Fibroblast of skin of back (primary cell): ENCODE measurements at places on chromosomes 3 and 15.

DNA sequence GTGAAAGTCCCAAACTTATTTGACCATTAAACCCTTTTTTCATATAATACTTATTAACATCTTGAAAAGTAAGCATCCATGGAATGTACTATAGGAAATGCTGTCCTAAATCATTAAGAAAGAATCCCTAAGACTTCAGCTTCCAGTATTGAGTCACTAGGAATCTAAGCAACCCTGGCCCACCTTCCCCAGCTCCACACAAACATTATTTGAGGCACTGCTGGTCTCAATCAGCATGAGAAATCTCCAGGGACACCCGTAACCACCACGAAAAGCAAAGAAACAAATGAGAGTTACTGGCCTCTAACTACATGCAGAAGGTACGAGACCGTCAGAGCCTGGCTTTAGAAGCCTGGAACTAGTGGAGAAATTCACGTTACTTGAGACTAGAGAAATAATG lies 68.2 kb downstream of the POLQ start:
- peak; percentile 89 for DNase-seq

- no peak for DNase-seq
Measured at GRCh38 chr3:72176537-72177041, 391.6 kb upstream of the PROK2 start.

DNA sequence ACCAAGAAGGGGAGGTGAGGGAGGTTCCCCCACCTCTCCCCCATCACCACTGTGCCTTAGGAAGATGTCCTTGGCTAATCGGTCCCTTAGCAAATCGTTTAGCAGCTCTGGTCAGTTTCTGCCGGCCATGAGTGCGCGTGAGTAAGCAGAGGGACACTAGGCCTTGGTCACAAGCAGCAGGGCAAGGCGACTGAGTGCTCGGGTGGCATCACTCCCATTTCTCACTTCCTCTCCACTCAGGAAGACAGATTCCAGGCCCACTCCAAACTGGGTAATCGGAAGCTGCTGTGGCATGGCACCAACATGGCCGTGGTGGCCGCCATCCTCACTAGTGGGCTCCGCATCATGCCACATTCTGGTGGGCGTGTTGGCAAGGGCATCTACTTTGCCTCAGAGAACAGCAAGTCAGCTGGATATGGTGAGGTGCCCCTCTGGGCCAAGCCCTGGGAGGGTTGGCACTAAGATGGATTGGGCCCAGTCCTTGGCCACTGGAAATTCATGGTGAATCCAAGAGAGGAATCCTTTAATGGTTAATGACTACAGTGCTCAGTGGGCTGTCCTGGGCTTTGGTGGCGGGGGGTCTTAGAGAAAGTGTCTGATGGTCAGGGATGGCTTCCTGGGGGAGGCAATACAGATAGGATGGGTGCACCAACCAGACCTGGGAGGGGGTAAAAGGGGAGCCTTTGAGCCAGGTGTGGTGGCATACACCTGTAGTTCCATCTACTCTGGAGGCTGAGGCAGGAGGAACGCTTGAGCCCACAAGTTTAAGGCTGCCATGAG lies 4.0 kb downstream of the PARP3 start:
- no peak for DNase-seq

DNA sequence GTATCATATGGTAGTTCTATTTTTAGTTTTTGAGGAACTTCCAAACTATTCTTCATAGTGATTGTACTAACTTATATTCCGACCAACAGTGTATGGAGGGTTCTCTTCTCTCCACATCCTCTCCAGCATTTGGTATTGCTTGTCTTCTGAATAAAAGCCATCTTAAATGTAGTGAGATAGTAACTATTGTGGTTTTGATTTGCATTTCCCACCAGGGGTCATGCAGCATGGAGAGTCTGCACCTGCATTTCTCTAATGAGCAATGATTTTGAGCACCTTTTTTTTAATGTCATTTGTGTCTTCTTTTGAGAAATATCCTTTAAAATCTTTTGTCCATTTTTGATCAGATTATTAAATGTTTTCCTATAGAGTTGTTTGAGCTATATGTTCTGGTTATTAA lies 718.5 kb downstream of the ZBBX start:
- DNase-seq = no peak

DNA sequence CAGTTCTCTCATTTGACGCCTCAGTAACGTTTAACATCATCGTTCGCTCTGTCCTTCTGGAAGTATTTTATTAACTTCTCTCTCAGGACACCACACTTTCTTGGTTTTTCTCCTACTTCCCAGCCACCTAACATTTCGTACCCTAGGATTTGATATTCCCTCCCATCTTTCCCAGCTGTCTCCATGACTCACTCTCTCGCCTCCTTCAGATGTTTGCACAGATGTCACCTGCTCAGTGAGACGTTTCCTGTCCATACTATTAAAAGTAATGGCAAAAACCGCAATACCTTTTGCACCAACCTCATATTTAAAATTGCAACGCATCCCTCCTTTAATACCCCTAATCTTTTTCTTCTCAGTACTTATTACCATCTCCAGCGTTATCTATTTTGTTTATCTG lies 62.1 kb upstream of the SPRED1 start:
- no peak for DNase-seq

- DNase-seq = peak; percentile 29
Measured at GRCh38 chr3:16362770-16363169, 97.8 kb downstream of the OXNAD1 start.

GRCh38 chr3:46484388-46484787 lies 13.4 kb upstream of the RTP3 start:
- DNase-seq = no peak

- DNase-seq = peak; percentile 83
Measured at GRCh38 chr3:8500319-8500988, 1.2 kb upstream of the LMCD1 start.

GRCh38 chr3:132643366-132643765 lies 16.2 kb downstream of the ACAD11 start:
- no peak for DNase-seq

DNA sequence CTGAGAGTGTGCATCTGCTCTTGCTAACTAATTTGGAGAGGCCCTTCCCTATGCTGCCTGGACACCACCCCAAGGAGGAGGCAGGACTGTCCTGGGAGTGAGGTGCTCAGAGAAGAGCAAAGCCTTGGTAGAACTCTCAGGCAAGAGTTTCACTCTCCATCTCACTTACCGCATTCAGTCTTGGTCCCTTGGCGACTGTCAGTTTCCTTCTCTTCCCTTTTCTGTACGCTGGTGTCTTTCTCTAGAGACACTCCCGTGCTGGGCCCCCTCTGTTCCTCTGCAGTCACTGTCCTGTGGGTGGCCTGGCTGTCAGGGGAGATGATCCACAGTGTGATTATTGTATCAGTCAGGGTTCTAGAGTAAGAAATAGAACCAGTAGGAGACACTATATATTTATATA lies 44.0 kb downstream of the IDH2 start:
- no peak for DNase-seq

DNA sequence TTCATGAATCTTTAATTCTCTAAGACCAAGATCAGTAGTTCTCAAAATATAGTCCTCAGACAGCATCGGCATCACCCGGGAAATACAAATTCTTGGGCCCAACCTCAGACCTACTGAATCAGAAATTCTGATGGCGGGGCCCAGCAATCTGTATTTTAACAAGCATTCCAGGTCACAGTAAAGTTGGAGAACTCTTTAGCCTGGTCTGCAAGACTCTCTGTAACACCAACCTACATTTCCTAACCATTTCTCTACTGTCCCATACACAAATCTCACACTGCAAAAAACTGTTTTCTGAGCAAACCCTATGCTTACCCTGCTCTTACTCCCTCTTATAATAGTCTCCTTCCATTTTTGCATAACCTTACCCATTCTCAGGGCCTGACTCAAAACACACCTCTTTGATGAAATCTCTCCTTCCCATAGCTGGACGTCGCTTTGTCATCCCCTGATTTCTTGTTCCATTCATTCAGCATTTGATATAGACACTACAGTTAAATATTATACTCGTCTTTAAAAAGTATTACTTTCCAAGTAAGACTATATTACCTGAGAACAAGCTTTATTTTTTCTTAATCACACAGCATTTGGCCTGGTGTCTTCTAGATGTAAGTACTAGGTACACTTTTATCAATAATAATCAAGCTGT lies 83.3 kb upstream of the MYO5C start:
- no peak for DNase-seq

DNA sequence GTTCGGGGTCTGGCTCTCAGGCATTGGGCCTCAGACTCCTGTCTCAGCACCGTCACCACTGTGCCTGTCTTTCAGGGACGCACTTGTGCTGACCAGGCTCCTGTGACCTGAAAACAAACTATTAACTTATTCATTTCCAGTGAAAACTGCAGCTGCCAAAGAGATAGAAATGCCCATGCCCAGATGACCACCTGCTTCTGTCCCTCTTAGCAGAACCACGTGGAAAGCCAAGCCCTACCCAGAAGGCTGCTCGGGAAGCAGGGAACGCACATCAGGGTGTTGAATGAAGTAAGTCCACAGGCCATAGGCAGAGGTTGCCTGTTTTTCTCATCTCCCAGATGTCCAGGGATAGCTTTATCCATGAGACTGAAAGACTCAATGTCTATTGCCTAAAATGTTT lies 219.3 kb downstream of the EBLN2 start:
- DNase-seq = no peak

GRCh38 chr3:35745351-35745750 lies 106.0 kb downstream of the ARPP21 start:
- DNase-seq = no peak

- DNase-seq = no peak
Measured at GRCh38 chr3:102176333-102177050, 258.3 kb upstream of the ZPLD1 start.

DNA sequence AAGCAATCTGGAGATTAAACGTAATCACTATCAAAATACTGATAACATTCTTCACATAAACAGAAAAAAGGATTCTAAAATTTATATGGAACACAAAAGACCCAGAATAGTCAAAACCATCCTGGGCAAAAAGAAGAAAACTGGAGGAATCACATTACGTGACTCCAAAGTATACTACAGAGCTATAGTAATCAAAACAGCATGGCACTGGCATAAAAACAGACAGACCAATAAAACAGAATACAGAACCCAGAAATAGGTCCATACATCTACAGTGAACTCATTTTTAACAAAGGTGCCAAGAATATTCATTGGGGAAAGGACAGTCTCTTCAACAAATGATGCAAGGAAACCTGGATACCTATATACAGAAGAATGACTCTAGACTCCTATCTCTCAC lies 621.9 kb upstream of the CCDC54 start:
- no peak for DNase-seq

GRCh38 chr3:126431103-126431534 lies 36.4 kb downstream of the CFAP100 start:
- DNase-seq = no peak

GRCh38 chr15:37452498-37452897 lies 352.1 kb upstream of the MEIS2 start:
- DNase-seq = no peak

DNA sequence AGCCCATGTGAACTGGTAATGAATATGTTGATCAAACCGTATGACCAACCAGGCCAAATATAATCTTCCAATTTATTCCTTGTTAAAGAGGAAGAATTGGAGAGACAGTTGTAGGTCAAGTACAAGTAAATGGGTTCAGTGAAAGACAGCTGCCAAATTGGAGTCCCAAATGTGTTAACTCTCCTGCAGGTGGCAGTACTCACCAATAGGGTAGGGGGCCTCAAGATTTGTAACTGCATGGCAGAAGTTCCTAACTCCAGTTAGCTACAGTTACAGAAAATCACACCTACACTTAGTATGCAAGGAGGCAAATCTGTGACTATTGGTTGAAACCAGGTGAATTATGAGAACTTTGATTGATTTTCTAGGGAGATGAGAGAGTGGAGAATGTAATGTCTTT lies 278.0 kb downstream of the ZBBX start:
- DNase-seq = no peak

DNA sequence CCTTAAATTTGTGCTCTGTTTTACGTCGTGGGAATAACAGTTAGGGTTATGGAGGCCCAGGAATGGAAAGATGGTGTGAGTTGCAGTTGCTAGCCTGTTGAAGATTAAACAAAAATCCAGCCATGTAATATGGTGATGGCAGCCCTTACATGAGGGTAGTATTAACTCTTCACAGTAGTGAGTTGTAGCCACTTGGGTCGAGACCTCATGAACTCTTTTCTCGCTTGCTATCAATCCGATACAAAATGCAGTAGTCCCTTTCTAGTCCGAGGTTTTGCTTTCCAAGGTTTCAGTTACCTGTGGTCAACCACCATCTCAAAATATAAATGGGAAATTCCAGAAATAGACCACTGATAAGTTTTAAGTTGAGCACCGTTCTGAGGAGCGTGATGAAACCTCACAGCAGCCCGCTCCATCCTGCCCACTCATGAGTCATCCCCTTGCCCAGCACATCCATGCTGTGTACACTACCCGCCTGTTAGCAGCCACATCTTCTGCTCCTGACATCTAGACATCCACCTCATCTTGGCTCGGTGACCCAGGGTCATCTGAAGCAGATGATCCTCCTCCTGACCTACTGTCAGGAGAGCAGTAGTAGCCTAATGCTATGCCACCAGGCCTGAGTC lies 177.9 kb downstream of the CDIN1 start:
- DNase-seq = peak; percentile 7

DNA sequence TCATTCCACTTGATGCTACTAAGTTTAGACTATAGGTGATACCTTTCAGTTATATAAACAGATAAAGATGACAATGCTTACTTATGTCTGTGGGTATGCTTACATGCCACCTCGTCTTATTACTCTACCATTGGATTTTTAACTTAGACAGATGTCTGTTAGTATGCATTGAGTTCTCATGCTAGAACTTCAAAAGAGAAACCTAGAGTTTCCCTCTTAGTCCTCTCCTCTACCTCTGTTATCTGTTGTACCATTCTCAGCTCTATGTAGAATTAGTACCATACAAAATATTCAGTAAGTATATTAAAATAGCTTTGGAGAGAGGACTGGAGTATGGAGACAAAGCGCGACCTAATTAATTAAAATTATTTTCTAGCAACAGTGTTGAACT lies 111.3 kb downstream of the BBX start:
- DNase-seq = no peak

- no peak for DNase-seq
Measured at GRCh38 chr15:79156704-79157375, 66.3 kb upstream of the RASGRF1 start.

GRCh38 chr3:197003461-197004385 lies 25.9 kb downstream of the MELTF start:
- DNase-seq = no peak

- DNase-seq = no peak
Measured at GRCh38 chr3:158058495-158059130, 47.6 kb downstream of the SHOX2 start.

GRCh38 chr3:150291515-150291914 lies 116.6 kb upstream of the TSC22D2 start:
- peak; percentile 27 for DNase-seq

GRCh38 chr15:33910741-33911140 lies 57.6 kb upstream of the CHRM5 start:
- DNase-seq = peak; percentile 83

GRCh38 chr3:61560517-61561373 lies 626 bp upstream of the PTPRG start:
- DNase-seq = peak; percentile 85

GRCh38 chr15:26632500-26632899 lies 140.4 kb downstream of the GABRB3 start:
- no peak for DNase-seq

DNA sequence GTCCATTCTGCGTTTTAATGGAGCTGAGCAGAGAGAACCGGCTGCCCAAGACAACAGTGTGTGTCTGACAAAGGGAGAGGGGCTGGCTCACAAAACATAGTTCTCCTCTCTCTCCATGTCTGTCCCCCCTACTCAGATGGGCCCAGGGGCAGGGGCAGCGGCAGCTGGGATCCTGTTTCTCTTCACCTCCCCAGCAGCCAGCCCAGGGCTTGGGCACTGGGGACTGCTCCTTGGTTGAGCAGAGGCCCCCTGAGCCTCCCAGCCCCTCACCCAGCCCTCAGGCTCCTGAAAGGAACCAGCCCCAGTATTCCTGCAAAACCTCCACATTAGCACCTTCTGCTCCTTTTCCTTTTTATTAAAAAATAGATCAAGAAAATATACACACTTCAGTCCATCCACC lies 17.8 kb downstream of the TPRA1 start:
- no peak for DNase-seq
